AG08395 (cell line): ENCODE measurements at places on chromosomes 7 and 10.

DNA sequence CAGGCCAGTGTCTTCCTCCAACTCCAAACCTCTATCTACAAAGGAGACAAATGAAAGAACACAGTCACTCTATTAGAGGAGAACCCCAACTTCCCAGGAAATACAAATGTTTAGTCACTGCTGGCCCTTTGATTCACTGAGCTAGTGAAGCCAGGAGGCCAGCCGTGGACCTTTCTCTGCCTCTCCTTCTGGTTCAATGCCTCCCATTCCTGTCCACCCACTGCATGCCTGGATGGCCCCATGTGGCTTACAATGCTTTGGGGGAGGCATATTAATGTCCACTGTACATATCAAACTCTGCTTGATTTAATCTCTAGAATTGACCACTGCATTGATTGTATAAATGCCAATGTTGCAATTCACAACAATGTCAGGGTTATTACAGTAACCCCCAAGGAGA lies 687.3 kb downstream of the KCNMA1 start:
- DNase-seq = no peak

GRCh38 chr7:136353287-136353686 lies 376.1 kb upstream of the MTPN start:
- DNase-seq = no peak

- DNase-seq = no peak
Measured at GRCh38 chr7:70210936-70211310, 612.6 kb downstream of the AUTS2 start.

DNA sequence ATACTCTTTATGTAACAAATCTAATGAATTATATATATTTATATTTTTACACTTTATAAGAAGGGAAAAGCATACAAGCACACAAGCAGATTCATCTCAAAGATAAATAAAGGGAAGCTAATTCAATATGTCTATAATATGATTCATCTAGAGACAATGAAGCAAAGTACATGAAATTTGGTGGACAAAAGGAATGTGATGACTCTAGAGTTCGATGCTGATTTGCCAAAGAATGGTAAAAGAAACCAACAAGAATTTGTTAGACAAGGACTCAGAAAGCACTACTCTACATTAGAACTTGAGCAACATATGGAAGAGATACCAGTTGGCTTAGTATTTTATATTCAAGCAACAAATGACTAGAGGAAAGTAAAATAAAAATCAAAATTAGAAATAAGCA lies 536.5 kb upstream of the TEX47 start:
- peak; percentile 3 for DNase-seq

DNA sequence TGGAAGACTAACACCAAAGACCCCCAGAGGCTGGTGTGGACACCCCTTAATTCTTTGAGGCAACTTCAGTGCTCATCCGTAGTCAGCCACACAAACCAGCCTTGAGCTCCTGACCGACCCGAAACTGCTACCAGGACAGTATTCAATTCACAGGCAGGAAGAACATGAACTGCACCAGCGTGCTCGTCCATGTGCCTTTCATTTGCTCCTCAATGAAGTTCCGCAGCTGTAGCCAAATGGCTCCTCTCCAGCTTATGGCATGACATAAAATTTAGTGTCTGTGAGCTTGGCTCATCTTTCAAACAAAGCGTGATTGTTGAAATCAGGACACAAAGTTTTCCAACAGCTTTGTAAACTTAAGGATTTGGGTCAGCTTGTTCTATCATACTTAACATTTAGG lies 144.1 kb upstream of the FAM171A1 start:
- peak; percentile 56 for DNase-seq
